NCI-H1930 (cell line): ENCODE measurements at places on chromosomes 5 and 9.

DNA sequence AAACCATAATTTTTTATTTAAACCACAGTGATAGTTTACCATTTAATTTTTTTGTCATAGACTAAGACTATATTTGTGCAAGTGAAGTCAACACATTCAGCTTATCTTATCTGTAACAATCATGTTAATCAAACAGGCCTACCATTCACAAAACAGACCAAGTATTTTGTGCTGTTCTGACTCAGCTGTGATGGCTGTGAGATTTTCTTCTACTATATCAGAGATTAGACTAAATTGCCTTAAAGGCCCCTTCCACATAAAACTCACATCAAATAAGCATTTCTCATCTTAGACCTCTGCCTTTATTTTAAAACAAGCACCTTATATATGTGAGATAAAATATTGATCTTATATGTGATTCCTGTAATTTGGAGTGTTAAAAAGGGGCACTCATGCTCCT, 13.4 kb downstream of the CCDC152 start:
- DNase-seq: no peak

- DNase-seq: no peak
Measured at GRCh38 chr5:71013575-71013974, 11.6 kb downstream of the NAIP start.

GRCh38 chr9:9352877-9353481, 1259.8 kb downstream of the PTPRD start:
- no peak for DNase-seq

DNA sequence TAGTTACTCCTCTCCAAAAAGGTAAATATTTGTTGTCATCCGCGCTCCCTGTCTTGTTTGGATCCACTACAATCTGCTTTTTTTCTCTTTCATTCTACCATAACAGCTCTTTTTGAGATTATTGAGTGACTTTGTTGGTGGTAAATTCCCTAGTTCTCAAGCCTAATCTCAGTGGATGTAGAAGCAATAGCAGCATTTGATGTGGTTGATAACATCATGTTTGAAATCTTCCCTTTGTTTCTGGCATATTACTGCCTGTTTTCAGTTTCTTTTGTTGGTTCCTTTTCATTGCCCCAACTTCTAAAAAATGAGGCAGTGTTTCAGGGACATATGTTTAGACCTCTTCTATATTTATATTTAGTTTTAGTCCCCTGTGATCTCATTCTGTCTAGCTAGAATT, 8.9 kb downstream of the CDC42SE2 start:
- no peak for DNase-seq

DNA sequence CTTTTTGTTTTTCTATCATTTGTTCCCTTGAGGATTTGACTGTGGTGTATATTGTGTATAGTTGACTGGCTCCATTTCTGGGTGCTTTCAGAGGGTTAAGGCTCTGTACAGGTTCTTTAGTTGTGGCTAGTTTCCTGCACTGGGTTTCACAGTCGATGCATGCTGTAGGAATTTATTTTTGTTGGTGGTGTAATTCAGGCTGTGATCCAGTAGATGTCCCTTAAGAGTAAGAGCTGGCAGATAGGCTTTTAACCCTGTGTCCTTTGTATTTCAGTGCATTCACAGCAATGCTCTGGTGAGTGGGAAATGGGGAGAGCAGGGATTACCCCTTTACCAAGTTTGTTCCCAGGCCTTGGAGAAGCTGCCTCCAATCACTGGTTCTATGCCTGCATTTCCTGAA, 112.9 kb downstream of the SPATA31D1 start:
- DNase-seq: no peak

DNA sequence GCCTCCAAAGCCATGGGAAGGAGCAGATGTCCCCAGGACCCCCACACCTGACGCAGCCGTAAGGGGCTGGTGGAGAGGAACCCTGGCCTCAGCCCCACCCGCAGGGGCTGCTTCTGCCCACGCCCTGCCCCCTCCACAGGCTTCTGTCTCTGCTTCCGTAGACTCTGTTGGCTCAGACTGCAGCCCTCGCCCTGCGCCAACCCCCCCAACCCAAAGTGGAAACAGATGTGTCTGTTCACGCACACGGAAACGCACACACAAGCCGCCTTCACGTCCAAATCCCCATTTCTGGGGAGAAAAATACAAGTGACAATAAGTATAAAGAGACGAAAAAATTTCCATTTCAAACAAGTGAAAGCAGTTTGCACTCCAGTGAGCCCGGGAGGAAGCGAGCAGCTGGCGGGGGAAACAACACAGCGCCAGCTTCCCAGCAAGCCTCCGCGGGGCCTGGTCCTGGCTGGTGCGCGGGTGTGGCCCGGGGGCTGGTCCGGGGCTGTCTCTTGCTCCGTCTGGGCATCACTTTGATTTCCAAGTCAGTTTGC, 32.6 kb upstream of the RXRA start:
- no peak for DNase-seq

GRCh38 chr9:136631038-136632000, 31.4 kb upstream of the EGFL7 start:
- no peak for DNase-seq

- DNase-seq: no peak
Measured at GRCh38 chr5:151315998-151316597, 12.5 kb upstream of the SLC36A3 start.

- DNase-seq: no peak
Measured at GRCh38 chr9:38384990-38385848, 7.3 kb upstream of the ALDH1B1 start.

GRCh38 chr9:98660541-98660940, 48.2 kb downstream of the GABBR2 start:
- DNase-seq: no peak

DNA sequence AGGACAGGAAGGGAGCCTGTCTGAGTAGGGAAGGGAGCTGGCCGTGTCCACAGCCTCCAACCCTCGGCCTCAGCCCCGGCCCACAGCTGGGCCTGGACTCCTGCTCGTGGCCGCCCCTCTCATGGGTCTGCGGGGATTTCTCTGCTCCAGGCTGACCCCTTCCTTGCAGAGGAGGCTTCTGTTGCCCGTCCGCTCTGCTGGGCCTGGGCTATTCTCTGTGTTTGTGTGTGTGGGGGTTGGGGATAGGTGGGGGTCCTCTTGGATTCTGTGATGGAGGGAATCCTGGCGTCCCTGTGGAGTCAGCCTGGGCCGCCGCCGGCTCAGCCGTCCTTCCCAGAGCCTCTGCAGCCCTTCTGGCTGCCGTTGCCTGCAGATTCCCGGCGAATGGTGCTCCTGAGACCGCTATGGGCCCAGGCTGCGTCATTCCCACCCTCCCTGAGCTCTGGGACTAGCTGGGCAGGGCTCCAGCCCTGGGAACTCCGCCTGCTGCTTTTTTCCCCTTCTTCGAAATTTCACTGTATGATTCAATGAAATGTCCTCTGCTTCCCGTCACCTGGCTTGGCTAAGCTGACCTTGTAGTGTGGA, 64.2 kb downstream of the FGF18 start:
- DNase-seq: no peak

- no peak for DNase-seq
Measured at GRCh38 chr5:77065256-77065655, 21.8 kb downstream of the ZBED3 start.

GRCh38 chr5:93267736-93268135, 313.3 kb downstream of the NR2F1-AS1 start:
- DNase-seq: no peak
